ENCODE measurements at places on chromosomes 6 and 20.

DNA sequence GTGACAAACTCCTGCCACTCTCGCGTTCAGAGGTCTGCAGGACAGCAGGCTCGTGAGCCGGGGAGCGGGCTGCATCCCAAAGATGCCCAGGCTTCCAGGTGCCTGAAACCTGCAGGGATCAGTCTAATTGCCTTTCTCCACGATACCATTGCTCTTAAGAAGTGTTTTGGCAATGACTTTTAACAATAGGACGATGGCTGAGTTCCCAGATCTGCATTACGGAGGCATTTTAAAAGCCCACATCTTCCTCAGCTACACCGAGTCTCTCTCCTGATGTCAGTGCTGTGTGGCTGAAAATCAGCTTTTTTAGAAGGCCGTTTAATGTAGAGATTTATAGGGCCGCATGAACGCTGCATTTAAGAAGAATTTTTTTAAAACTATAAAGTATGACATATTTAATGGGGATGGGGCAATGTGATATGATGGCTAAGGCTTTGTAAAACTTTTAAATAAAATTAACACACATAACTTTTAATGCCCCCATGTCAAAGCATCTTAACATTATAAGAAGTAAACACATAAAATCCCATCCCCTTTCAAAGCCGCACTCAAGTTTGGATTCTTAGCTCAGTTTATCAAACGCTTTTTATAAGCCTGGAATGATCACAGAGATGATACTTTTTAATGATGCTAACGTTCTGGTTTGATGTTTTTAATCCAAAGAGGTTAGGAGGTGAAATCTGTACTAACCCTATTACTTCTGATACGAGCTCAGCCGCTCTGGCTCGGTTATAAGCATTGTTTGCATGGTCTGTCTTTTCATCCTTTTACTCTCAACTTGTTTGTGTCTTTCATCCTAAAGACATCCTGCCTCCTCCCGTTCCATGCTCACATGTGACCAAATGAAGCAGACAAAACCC is 386.0 kb downstream of the SMOC2 start:
- DNase-seq = no peak

DNA sequence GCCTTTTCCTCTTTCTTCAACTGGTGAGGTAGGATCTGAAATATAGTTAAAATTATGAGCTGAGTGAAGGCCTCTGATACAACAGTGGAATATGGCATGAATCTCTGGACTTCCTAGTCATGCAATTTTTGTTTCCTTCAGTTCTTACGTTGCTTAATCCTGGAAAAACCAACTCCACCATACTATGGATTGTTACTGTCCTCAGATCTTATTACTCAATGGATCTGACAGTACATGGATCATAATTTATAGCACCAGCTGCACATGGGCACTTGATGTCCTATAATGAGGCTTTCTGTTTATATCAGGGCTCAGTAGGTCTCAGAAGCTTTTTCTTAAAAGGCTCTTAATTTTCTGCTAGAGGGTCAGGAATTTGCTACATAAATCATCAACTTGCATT is 1341.0 kb upstream of the EYS start:
- no peak for DNase-seq

GRCh38 chr6:48057601-48058000 is 53.4 kb downstream of the PTCHD4 start:
- no peak for DNase-seq

DNA sequence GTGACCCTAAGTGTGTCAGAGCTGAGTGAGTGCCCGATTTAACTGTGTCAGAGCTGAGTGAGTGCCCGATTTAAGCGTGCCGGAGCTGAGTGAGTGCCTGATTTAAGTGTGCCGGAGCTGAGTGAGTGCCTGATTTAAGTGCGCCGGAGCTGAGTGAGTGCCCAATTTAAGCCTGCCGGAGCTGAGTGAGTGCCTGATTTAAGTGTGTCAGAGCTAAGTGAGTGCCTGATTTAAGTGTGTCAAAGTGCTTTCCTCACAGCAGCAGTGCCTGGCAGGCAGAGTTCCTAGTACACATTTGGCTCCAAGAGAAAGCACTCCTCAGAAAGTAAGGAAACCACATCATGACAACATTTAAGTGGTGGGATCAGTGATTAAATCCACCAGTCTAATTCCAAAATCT is 13.2 kb downstream of the SERAC1 start:
- DNase-seq = no peak

- DNase-seq = no peak
Measured at GRCh38 chr6:145155873-145156782, 579.2 kb downstream of the EPM2A start.

GRCh38 chr6:1991332-1991878 is 254.0 kb downstream of the GMDS start:
- no peak for DNase-seq

DNA sequence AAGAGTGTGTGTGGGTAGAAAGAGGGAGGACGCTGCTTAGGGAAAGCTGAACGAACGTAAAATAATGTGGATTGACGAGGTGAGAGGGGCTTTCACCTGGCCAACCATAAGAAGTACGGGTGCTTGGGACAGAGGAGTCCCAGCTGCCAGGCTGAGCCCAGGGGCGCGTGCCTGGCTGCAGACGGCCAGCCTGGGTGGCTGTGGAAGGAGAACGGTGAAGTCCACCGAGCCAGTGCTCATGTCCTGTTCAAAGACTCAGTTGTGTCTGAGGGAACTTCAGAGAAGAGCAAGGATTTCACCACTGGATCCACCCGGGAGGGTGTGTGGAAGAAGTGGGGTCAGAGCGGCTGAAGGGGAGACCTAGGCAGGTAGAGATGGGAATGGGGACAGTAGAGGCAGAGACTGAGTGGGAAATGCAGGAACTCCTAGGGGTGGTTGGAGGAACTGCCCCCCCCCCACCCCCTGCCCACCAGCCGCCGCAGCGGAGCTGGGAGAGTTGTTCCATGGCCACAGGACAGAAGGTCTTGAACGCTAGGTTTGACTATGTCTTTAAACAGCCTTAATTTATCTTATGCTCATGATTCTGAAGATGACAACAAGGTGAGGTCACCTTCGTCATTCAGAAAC is 68.1 kb upstream of the TBXT start:
- no peak for DNase-seq

DNA sequence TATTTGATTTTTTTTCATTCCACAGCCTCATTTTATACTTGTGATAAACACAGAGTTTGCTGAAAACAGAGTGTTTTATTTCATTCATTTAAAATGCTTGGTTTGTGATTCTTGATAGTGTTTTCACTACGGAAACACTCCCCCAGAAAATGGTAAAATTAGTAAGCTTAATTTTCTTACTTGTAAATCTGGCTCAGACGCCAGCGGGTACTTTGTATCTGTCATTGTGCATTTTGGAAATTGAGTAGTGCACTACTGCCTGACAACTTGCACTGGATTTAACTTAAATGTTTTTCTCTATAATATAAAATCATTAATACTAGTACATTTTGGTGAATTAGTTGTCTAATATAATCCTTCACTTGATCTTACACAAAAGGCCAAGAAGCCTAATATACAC is 37.0 kb upstream of the HINT3 start:
- no peak for DNase-seq

DNA sequence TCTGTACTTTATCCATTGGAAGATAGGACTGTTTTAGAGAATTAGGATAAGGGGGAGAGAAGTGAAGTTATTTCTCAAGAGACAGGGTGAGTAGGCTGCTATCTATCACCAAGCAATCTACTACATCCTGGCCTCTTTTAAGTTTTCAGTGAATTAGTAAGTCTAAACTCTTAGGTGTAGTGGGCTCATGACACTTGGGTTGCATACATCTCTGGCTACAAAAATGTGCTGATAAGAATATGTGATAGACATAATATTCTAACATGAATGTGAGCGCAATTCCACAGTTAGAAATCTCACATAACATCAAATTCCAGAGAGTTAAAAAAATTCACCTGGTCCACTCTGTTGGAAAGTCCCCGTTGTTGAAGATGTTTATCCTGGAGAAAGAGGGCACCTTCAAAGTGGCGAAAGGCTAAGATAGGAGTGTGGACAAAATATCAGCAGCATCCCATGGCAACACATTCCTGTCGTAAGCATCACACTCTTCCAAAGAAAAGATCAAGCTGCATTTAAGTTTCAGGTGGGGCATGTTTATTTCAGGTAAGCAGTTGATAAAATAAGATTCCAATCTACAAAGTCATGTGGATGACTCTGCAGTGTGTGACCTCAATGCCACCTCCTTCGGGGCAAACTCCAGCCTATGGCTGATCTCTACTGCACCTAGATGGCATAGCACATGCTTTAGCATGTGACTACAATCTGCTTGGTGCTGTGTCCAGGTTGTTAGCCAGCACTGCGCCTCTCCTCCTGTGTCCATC is 111.7 kb upstream of the NEDD9 start:
- DNase-seq = no peak

DNA sequence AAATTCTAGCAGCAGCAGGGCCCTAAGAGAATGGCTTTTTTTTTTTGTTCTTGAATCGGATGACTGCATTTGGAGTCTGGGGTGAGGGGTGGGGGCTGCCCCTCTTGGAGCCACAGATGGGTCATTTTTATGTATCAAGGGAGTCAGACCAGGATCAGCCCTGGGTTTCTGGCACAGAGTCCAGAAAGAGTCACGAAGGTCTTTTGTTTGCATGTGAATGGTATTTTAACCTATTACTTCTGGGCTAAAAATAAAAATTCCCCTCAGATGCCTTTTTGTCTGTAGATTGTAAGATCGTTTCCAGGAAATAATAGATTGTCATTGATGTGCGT is 72.5 kb downstream of the PHACTR3 start:
- DNase-seq = no peak

DNA sequence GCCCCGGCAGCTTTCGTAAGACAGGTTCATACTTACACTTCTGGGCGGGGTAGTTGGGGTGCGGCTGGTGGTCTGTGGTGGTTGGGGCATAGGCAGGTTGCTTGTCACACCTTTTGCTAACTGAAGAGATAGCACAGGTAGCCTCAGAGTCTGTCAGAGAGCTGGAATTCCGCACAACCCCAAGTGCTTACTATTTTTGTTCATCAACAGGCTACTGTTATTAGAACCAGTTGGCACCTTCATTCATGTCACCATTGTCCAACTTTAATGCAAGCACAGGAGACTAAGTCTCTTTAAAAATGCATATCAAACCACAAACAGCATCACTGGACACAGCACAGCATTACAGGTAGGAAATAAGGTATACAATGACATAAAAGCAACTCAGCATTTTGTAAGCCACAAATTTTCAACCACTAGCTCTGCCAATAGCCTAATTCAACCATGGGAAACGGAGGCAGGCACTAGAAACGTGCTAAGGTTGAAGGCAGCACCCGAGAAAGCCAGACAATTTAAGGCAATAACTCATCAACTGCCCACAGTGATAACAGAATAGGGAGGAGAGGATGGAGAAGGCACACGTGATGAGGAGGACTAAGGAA is 143.8 kb downstream of the ZMYND8 start:
- DNase-seq = no peak

DNA sequence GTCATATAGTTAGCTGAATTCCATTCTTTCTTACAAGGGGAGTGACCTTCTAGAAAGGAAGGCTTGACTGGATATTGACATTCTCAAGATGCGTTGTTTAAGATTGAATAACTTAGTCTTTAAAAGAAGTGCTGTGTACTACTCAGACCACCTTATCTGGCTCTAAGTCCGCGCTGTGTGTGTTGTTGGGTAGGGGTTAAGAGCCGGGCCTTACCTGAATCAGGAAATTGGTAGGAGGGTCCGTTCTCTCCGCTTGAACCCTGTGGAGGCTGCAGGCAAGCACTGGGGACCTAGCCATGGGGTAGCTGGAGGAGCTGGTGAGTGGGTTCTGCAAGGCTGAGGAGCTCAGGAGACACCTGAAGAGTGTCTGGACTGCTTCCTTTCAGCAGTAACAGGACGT is 9.0 kb upstream of the SCML4 start:
- no peak for DNase-seq

GRCh38 chr20:60137657-60138245 is 179.5 kb downstream of the CDH26 start:
- DNase-seq = no peak

- no peak for DNase-seq
Measured at GRCh38 chr6:115551527-115551926, 509.2 kb downstream of the FRK start.

- no peak for DNase-seq
Measured at GRCh38 chr6:139418481-139419132, 44.2 kb upstream of the CITED2 start.

DNA sequence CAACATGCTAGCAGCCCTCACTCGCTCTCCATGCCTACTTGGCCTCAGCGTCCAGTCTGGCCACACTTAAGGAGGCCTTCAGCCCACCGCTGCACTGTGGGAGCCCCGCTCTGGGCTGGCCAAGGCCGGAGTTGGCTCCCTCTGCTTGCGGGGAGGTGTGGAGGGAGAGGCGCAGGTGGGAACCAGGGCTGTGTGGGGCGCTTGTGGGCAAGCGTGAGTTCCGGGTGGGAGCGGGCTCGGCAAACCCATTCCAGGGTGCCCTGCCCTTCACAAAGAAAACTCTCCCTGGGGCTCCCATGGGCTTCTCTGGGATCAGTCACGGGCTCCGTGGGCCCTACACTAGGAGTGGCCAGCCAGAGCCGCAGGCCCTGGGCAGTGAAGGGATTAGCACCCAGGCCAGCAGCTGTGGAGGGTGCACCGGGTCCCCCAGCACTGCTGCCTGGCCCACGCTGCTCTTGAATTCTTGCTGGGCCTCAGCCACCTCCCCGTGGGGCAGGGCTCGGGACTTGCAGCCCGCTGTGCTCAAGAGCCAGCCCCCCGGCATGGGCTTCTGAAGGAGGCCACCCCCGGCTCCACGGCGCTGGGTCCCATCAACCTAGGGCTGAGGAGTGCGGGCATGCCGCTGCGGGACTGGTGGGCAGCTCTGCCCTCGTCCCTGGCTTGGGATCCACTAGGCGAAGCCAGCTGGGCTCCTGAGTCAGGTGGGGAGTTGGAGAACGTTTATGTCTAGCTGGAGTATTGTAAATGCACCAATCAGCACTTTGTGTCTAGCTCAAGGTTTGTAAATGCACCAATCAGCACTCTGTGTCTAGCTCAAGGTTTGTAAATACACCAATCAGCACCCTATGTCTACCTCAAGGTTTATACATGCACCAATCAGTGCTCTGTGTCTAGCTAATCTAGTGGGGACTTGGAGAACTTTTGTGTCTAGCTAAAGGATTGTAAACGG is 273.6 kb upstream of the SULF2 start:
- no peak for DNase-seq

DNA sequence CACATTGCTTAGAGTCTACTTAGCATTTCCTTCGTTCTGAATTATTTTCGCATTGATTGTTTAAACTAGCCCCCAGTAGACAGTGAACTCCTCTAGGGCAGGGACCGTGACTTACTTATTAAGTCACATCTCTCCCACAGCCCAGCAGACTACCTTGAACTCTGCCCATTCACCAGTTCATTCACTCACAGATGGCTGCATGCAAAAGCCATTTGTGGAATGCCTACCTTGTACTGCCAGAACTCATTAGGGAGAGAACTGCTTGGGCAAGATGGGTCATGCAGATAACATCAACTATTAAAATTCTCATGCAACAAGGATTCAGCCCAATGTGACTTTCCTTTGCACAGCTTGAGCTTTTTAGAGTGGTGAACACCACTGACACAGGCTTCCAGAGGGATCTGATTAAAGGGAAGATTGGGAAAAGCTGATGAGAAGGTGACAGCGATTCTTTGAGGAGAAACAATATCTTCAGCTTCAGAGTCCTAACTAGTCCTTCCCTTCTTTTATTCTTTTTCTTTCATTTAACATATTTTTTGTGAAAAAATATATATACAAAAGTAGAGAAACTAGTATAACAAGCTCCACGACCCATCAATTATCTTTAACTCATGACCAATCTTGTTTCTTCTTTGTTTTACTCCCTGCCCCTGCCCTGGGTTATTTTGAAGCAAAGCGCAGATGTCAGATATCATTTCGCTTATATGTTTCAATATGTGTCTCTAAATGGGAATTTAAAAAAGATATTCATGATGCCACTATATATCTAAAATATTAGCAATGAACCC is 273.9 kb downstream of the CDC5L start:
- DNase-seq = no peak

Measured in D341Med (cell line).